ENCODE measurements at places on chromosomes 3 and 15.

- DNase-seq = no peak
These were observed 45.1 kb upstream of the LPP start for GRCh38 chr3:188108703-188109412.

DNA sequence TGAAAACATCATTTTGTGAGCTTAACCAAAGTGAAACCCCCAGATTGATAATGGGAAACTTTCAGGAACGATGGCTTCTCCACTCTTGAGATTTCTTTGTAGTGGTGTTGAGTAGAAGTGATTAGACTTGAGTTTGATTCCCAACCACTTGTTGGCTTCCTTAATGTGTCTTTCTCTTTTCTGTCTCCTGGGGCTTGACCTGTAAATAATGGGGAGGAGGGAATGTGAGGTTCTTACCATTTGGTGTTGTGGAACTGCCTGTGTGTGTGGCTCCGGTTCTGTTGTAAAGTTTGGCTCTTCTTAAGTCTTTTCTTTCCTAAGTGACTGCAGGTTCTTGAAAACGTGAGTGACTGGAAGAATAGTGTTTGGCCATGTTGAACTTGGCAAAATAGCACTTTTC, 2.7 kb downstream of the CDV3 start:
- no peak for DNase-seq

GRCh38 chr15:35629766-35630165, 83.8 kb upstream of the DPH6 start:
- no peak for DNase-seq

DNA sequence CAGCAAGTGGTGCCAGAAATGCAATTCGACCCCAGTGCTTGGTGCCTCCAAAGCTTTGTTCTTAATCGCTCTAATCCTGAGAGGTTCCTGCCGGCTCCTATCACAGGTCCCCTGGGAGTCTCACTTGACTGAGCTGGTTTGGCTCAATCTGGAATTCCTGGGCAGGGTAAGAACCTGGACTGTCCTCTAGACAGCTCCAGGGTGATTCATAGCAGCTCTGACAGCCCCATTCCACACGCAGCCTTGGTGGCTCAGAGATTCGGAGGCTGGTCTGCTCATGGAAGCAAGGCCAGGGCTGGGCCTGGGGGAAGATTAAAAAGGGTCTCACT, 37.9 kb downstream of the MYO5C start:
- peak; percentile 84 for DNase-seq

- DNase-seq = peak; percentile 38
These were observed 43.8 kb downstream of the RBM15B start for GRCh38 chr3:51434746-51435327.

GRCh38 chr3:154177406-154177805, 56.2 kb downstream of the ARHGEF26 start:
- DNase-seq = no peak

Data from fibroblast of skin of scalp (primary cell).